Dermis lymphatic vessel endothelial cell (primary cell): ENCODE measurements at places on chromosomes 7 and 10. TPM values are rescaled to one million over a fixed set of nuclear protein-coding genes. Genes with fewer than 3 reads are reported as not detected.

The KCNH2 gene
- not detected in 2 replicates for total RNA-seq

The ZSWIM8 gene
- total RNA-seq, result 42.5 and 52.9 TPM in 2 replicates

The MMD2 gene
- not detected in 2 replicates for total RNA-seq

The LIPK gene
- total RNA-seq, result not detected in 2 replicates

The NRG3 gene
- 10.6 and 15.2 TPM in 2 replicates for total RNA-seq

The MYPN gene
- 0.11 TPM in 1 of 2 replicates, not detected in the other for total RNA-seq

The AGR2 gene
- total RNA-seq, result not detected in 2 replicates

The CUL1 gene
- total RNA-seq, result 39.2 and 50.2 TPM in 2 replicates

The OPN1SW gene
- not detected in 2 replicates for total RNA-seq

The PAPSS2 gene
- 33.9 and 218 TPM in 2 replicates for total RNA-seq

The CFAP46 gene
- 0.26 and 0.54 TPM in 2 replicates for total RNA-seq

The KNDC1 gene
- not detected in 2 replicates for total RNA-seq

The TAS2R41 gene
- not detected in 2 replicates for total RNA-seq

The PHKG1 gene
- total RNA-seq, result 0.33 and 0.52 TPM in 2 replicates

The VWDE gene
- under 0.01 TPM in 1 of 2 replicates, not detected in the other for total RNA-seq

The PNLIPRP2 gene
- total RNA-seq, result not detected in 2 replicates

The NDUFB8 gene
- total RNA-seq, result 144 and 162 TPM in 2 replicates

The TRIM50 gene
- not detected in 2 replicates for total RNA-seq

The PTPN20 gene
- total RNA-seq, result 0.11 TPM in 1 of 2 replicates, not detected in the other

The SVOPL gene
- not detected in 2 replicates for total RNA-seq
